ENCODE measurements at places on chromosomes 2 and 18. TPM values are rescaled to one million over a fixed set of nuclear protein-coding genes. Genes with fewer than 3 reads are reported as not detected.

Gene MYO5B
- total RNA-seq: 10.4 TPM

Gene LIMS4
- total RNA-seq: 0.33 TPM

Gene EIF2AK2
- 30.9 TPM for total RNA-seq

Gene GALNT13
- 2.6 TPM for total RNA-seq

Gene GCA
- total RNA-seq: 18.7 TPM

Gene UGT1A7
- total RNA-seq: not detected

Gene NTSR2
- total RNA-seq: not detected

Gene IL36A
- total RNA-seq: not detected

Gene RRM2
- 229 TPM for total RNA-seq

Gene COL6A3
- total RNA-seq: 53.4 TPM

Gene TCF7L1
- 1.8 TPM for total RNA-seq
